ENCODE measurements at places on chromosomes 6 and 20. TPM values are rescaled to one million over a fixed set of nuclear protein-coding genes. Genes with fewer than 3 reads are reported as not detected.

DNA sequence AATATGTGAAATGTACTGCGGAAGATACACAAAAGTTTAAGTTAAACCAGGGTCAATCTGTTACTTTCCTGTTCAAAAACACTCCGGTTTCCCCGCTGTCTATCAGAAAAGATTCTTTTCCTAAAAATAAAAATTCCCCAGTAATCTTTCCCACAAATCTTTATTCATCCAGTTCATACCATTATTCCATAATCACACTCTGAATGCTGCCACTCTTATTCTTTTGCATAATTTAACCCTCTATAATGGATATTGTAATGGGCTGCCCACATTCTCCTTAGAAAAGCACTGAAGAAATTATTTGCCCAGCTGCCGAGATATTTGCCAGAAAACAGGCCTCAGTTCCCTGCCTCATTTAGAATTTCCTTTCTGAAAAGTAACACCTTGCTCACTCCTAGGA lies 68.6 kb downstream of the EPHA7 start:
- DNase-seq, result no peak

The DDRGK1 gene
- 39.4 TPM for total RNA-seq

GRCh38 chr20:34571753-34572152 lies 13.2 kb downstream of the MAP1LC3A start:
- DNase-seq, result no peak

The NKAIN4 gene
- total RNA-seq, result not detected

DNA sequence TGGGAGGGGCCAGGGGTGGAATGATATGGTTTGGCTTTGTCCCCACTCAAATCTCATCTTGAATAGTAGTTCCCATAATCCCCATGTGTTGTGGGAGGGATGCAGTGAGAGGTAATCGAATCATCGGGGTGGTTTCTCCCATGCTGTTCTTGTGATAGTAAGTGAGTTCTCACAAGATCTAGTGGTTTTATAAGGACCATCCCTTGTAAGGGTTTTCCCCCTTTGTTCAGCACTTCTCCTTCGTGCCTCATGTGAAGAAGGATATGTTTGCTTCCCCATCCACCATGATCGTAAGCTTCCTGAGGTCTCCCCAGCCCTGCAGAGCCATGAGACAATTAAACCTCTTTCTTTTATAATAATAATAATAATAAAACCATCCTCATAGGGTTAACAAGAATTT lies 88.8 kb upstream of the PRND start:
- DNase-seq, result no peak

- DNase-seq, result no peak
Observed at GRCh38 chr6:156827382-156827781, 50.2 kb downstream of the ARID1B start.

- DNase-seq, result no peak
Observed at GRCh38 chr6:14966906-14967711, 278.8 kb upstream of the JARID2 start.

DNA sequence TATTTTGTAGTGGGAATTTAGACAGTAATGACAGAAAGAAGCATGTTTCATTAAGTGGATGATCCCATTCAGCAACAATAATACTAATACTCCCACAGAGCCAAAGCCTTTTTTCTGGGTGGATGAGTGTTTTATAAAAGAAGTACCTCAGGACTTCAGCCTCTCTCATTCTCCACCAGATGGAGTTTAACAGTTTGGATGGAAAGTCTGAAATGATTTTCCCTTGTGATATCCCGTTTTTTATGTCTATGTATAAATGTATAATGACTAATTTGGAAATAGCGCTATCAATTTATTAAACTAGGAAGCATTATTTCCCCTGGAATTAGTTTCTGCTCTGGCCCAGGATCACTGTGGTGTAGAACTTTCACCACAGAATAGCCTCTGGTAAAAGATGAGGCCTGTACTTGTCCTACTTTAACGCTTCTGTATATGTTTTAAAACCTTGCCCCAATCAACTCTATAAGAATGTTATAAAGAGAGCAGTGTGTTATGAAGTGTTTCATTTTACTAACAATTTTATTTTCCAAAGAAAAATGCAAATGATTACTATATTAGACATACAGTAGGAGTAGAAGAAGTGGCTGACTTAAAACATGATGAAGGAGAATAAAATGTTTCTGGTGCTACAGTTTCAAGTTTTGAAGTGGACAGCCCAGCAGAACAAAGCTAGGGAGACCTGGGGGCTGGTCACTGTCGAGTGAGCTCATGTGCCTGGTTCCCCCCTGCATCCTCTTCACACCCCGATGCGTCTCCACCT lies 135.6 kb downstream of the HIVEP1 start:
- DNase-seq, result no peak

GRCh38 chr20:22586645-22587310 lies 2.4 kb upstream of the FOXA2 start:
- no peak for DNase-seq

The HCK gene
- total RNA-seq, result 10.0 TPM
